T-helper 9 cell (primary cell): ENCODE measurements at places on chromosomes 3 and 15.

DNA sequence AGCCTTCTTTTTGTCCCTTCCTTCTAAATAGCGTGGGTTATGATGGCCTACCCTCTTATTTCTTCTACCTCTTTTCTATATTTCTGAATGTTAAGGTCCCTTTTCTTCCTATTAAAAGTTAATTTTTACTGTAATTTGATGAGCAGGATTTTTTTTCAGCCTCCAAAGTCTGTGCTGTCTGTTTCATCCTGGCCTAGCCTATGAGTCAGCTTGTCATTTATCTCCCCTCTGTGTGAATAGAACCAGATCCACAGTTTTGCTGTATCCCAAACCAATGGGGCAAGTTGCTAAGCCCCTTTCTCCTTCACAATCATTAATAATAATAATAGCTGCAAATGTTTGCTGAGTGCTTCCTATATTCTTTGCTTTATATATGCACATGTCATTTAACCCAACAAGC lies 18.1 kb upstream of the C3orf38 start:
- DNase-seq = no peak

DNA sequence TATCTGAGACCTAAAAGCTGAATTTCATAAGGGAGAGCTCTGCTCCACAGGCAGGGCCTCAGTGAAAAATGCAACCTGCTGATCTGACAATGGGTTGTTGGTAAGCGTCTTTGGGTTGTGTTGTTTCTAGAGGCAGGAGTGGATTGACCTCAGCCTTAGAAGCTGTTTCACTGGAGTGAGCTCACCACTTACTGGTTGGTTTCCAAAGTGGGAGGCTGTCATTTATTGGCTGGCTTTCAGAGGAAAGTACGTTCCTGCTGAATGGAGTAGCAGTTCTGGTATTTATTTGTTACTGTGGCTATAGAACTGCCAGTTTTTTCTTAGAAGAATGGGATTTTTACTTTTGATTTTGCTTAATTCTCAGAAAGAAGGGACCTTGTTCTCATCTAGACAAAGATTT lies 29.3 kb upstream of the COL6A5 start:
- DNase-seq = no peak

DNA sequence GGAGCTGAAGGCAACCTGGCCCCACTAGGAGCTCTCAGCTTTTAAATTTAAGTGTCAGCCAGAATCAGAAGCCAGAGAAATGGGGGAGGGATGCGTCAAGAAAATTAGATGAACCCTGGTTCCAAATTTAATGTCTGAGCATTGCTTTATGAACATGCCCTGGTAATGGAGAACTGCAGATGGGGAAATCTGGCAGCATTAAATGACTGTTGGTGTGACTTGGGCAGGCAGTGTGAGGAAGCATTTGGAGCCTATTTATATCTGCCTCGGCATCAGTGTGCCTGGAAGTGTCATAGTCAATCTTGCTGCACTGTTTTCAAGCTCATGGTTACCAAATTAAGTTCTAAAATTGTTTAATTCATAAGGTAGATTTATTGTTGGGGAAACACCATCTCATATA lies 29.0 kb downstream of the NME9 start:
- DNase-seq = no peak

GRCh38 chr3:53525765-53526703 lies 31.6 kb downstream of the CACNA1D start:
- DNase-seq = no peak

DNA sequence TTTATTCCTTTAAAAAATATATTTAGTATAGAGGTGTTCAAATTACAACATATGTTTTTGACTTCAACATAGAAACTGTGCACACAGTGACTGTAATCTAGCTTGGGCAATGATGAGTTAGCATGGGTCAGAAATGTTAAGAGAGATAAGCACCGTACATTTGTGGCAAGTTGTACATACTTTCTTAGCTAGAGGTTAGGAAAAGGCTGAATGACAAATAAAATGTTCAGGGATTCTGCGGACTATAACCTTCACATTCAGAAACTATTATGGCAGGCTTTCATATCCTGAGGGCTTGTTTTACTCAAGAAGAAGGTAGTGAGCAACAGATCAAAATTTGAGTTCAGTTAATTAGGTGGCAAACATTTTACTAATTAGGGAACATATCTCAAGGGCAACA lies 379.7 kb upstream of the EPHA6 start:
- no peak for DNase-seq

- no peak for DNase-seq
Observed at GRCh38 chr3:94293793-94294195, 230.9 kb downstream of the NSUN3 start.

DNA sequence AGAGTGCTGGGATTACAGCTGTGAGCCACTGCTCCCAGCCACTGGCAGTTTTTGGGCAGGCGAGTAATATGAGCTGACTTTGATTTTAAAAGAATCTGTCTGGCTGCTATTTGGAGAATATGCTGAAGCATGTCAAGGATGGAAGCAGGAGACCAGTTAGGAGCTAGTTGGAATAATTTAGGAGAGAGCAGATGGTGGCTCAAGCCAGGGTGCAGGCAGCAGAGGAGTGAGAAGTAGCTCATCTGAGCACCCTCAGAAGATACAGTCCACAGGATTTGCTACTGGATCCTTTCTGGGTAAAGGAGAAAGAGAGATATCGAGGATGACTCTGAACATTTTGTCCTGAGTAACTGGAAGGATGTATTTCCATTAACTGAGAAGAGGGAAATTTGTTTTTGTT lies 30.4 kb upstream of the BDH1 start:
- no peak for DNase-seq
